ENCODE measurements at places on chromosomes 13 and 19.

GRCh38 chr13:46490129-46490528 lies 62.8 kb upstream of the LRCH1 start:
- no peak for DNase-seq

DNA sequence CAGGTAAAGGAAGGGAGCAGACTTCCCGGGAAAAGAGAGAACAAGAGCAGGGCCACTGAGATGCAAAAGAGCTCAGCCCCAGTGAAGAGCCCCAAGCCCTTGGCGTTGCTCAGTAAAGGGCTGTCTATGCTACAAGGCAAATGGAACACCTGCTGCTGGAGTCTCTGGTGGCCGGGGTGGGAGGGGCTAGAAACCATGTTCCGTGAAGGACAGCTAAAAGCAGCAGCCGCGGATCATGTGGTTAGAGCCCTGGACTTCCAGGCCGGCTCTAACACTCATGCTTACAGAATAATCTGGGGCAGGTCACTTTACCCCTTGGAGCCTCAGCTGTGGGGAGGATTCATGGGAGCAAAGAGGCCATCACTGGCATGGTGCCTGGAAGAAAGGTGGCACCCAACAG lies 17.8 kb downstream of the POU2F2 start:
- DNase-seq, result no peak

DNA sequence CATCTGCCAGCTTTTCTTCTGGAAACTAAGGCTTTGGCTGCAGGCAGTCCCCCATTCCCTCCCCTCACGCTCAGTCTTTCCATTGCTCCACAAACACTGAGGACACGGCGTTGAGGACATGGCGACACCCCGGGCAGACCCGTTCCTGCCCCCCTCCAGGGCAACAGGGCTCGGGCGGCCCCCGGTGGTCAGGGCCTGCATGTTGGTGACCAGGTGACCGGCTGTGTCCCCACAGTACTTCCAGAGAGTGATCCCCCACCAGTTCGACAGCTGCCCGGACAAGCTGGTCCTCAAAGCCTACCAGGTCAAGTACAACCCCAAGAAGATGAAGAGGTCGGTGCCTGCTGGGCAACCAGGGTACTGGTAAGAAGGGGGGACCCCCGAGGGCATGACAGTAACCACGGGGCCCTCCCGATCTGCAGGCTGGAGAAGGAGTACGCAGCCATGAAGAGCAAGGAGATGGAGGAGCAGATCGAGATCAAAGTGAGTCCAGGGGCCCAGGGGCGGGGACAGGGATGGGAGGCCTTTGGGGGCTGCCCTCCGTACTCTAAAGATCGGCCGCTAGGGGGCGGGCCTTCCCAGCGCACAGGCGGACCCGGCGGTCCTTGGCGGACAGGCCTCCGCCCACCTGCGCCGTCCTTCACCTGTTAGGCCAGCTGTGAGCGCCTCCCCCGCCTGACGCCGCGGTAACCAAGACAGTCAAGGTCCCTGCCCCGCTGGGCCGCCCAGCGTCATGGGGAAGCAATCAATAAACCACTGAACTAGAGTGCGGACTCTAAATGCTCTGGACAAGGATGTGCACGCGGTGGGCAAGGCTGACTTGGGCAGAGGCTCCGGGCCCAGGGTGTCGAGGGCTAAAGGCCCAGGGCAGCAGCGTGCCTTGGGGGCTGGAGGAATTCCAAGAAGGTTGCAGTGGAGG lies 21.1 kb downstream of the PRR36 start:
- DNase-seq, result peak; percentile 50

DNA sequence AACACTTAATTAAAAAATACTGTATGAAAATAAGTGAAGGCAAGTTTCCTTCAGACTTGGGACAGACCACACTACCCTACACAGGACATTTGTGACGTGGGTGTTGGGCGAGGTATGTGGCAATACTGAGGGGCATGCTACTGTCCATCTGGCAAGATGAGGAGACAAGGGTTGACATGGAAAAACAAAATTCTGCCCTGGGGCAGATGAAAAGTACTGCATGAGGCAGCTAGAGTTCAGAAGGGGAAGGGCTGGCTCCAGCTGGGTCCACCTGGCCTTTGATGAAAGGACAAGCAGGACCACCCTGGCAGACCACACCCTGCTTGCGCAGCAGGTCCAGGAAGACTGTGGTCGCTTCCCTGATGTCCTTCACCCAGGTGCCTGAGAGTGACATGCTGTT lies 43.2 kb downstream of the LATS2 start:
- no peak for DNase-seq

DNA sequence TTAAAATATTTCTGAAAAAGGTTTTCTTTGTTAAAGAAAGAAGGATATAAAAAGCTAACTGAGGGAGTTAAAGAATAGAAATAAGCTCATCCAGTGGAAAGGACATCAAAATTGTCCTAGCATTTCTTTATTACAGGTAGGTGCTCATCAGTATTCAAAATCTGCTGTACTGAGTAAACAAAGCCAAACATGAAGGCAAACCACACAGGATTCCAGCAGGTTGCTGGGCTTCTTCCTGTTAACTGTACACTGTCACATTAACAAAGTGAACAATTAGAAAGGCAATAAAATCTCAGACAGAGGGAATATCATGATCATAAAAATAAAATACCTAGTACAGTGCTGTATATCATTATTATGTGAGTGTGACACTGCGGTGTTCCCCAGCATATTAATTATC lies 1541.0 kb downstream of the SLITRK5 start:
- DNase-seq, result no peak

DNA sequence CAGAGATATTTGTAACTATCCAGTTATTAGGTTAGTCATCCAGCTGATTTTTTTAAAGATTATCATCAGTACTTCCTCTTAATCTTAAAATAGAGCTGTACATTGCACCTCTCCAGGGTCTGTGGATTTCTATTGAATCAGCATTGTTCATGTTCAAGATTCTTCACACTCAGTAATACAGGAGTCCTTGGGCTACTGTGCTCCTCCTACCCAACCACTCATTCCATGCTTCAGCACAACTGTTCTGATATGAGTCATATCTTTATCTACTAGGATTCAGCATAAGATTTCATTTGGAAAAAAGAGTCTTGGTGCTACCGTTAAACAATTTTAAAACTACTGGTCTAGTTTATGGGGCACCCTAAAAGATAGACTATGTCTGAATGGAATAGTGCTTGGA lies 357.8 kb downstream of the DCT start:
- DNase-seq, result no peak

- no peak for DNase-seq
These were observed 990 bp downstream of the MYO9B start for GRCh38 chr19:17076543-17076991.

GRCh38 chr13:20332361-20333096 lies 100.4 kb upstream of the GJB6 start:
- no peak for DNase-seq

- no peak for DNase-seq
These were observed 301.6 kb downstream of the SLITRK6 start for GRCh38 chr13:85497652-85498051.

DNA sequence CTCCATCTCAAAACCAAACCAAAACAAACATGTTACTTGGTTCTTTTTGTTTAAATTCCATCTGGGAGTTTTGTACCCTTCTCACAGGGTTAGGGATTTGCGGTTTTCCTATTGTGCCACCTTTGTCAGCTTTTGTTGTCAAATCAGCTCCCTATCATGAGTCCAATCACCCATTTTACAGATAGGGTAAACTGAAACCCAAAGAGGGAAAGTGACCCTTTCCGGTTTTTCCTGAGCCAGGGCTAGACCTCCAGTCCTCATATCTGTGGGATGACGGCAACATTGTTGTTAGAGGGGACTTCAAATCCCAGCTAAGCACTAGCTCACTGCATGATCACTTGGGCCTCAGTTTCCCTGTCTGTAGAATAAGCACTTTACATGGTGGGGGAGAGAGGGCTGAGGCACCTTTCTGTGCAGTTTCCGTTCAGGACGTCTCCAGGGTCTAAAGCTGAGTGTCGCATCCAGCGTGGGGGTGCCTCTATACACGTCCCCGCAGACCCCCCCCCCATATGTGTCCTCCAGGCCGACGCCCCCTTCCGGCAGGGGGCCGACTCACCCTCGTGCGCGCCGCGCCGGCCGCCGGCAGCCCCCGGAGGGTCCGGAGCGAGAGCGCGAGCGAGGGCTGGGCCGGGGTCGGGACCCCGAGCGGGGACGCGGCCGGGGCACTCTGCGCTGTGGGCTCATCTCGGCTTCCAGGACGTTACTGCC lies 3.9 kb downstream of the CCDC194 start:
- no peak for DNase-seq

DNA sequence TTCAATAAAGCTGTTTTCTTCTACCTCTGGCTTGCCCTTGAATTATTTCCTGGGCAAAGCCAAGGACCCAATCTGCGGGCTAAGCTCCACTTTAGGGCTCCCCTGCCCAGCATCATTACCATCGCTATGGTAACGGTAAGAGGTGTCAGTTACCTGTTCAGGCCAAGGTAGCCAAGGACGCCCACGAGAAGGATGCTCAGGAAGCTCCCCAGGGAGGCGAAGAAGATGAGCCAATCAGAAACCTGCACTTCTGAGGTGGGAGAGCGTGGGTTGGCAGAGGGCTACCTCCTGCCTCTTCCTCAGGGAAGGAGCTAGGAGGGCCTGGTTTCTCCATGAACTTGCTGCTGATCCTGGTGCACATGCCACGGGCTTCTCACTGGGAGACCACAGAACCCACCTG lies 24.7 kb downstream of the IL12RB1 start:
- no peak for DNase-seq

- DNase-seq, result no peak
These were observed 449.3 kb downstream of the OXGR1 start for GRCh38 chr13:96544957-96545356.

- DNase-seq, result no peak
These were observed at the start of gene AXL for GRCh38 chr19:41218615-41219507. AXL (plus strand) TSS chr19:41219223; CDS start chr19:41219393, 170 bp downstream.

DNA sequence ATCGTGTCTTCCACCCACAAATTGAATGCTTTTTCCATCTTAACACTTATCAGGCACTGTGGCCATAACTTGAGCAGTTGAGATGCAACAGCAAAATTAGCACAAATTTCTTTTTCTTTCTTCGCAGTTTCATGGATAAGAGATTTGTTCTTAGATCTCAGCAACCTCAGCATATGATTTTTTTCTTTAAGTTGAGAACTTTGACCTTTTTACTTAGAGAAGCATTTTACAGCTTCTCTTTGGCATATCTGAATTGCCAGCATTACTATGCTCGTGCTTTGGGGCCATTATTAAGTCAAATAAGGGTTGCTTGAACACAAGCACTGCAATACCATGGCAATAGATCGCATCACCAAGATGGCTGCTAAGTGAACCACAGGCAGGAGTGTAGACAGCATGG lies 16.1 kb downstream of the USPL1 start:
- no peak for DNase-seq

DNA sequence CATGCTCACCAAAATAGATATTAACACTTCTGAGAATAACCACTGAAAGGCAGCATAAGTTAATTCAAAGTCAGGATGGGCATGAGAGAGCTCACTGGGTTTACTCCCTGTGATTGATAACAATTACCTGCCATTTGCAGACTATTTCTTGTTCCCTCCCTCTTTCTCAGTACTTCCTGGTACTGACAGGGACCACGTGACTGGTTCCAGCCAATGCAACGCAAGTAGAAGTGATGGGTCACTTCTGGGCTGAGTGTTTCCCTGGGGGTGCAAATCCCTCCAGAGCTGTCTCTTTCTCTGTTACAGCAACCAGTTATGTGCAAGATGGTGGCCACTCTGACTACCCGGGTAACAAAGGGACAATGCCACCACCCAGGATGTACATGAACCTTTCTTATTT lies 118.8 kb downstream of the EFNB2 start:
- DNase-seq, result no peak

DNA sequence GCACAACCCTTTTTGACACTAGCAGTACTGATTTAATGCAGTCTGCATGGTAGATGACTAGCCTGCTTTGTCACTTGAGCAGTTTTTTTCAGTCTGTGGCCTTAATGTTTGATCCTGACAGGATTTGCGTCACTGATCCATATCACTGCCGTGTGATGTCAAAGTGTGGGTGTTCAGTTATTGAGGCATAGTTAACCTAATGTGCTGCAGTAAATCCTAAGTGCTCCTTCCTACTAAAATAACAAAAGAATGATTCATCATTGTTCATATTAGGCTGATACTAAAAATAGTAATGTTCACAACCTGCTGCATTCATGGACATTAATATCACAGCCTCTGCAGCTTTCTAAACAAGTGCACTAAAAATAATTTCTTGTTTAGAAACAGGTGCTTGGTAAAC lies 121.9 kb upstream of the MLNR start:
- DNase-seq, result no peak

GRCh38 chr13:108508263-108508662 lies 121.1 kb upstream of the MYO16 start:
- no peak for DNase-seq

DNA sequence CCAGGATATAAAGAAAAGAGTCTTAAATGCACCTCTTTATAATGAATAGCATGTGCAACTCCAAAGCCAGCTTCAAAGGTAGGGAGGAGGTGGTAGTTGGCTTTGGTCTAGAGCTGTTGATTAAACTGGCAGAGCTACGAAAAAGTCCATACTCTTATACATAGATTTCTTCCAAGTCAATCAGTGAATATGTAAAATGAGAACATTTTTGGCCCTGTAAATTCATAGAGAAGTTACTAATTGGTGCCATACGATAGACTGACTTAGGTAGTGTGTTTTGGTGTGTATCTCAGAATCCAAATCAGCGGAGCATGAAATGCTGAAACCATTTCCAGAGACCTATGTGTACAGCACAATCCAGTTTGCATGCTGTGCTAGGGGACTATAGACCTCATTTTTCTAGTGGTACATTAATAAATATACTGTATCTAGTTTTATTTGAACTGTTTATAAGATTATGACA lies 17.1 kb upstream of the DPY19L3 start:
- no peak for DNase-seq

DNA sequence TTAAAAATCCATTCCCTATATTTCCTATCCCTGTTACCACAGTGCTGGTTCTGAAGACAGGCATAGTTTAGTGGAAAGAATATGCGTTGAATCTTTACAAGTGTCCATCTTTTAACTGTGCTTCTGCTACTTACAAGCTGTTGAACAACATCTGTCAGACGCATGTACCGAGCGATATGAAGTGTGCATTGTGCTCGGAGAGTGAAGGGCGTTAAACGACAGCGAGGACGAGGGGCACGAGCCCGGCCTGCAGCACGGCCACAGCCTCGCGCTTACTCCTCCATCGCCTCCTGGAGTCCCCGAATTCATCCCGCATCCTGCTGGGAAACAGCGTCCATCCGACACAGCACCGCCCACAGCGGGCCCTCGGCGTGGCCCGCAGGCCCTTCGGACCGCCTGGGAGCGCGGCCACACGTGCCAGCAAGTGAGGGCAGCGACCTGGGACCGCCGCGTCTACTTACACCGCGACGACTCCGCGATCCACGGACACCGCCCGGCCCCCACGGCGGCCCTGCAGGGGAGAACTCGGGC lies 514 bp downstream of the PCID2 start:
- no peak for DNase-seq

DNA sequence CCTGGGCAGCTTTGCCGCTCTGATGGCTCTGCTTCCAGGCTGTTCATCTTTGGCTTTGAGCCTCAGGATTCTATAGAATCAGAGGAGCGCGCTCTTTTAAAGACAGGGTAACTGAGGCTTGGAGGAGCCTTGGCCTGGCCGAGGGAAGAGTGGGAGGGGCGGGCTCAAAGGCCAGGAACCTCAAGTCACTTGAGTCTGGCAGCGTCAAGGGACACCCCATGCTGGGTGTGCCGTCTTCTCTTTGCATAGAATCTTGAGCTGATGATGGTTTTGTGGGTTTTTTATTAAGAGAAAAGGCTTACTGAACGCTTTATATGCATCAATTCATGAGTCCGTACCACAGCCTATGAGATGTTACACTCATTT lies 1.1 kb downstream of the PGLS start:
- DNase-seq, result no peak
